ENCODE measurements at places on chromosomes 11 and 22.

DNA sequence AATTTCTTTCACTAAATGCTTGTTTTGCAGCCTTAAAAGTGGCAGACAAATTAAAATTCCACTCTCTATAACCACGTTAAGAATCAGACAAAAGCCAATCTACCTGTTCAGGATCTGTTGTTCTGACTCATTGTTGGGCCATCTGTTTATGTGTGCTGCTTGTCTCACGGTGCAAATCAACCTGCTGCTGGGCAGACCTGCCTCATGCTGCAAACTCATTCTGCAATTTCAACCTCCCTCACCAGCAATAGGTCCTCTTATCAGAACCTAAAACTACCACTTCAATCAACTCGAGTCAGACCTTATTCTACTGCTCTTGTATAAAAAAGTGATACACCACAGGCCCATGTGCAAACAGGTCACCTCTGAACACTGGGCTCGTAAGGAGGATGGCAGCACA, 75.1 kb downstream of the LARGE2 start:
- DNase-seq, result peak; percentile 68

DNA sequence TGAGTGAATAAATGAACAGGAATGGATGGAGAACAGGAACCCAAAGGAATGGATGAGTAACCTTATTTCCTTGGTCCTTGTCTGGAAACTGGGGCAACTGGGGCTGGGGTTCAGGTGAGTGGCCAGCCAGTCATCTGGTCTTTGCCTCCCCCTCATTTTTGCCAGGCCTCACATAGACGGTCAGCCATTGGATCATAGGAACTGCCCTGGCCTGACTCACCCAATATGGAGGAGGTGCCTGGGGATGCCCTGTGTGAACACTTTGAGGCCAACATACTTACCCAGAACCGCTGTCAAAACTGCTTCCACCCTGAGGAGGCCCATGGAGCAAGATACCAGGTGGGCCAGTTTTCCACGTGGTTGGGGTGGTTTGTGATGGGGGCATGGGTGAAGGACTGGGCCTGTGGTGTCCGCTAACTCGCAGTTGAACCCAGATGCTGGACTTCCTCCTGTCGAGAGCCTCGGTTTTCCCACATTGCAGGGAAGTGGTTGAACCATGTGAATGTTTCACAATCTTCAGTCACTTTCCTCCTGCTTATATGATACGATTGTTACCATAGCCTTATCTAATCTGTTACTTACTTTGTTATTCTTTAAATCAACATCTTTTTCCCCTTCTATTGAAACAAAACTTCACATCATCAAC, 4.4 kb downstream of the TRIOBP start:
- no peak for DNase-seq

- DNase-seq, result no peak
Observed at GRCh38 chr11:108859510-108859909, 194.6 kb downstream of the DDX10 start.

- DNase-seq, result peak; percentile 90
Observed at GRCh38 chr11:2092956-2093412, 46.2 kb downstream of the IGF2 start.

- no peak for DNase-seq
Observed at GRCh38 chr11:110242746-110243145, 53.7 kb downstream of the RDX start.

GRCh38 chr11:65210748-65211147, 29.0 kb downstream of the CAPN1 start:
- no peak for DNase-seq

DNA sequence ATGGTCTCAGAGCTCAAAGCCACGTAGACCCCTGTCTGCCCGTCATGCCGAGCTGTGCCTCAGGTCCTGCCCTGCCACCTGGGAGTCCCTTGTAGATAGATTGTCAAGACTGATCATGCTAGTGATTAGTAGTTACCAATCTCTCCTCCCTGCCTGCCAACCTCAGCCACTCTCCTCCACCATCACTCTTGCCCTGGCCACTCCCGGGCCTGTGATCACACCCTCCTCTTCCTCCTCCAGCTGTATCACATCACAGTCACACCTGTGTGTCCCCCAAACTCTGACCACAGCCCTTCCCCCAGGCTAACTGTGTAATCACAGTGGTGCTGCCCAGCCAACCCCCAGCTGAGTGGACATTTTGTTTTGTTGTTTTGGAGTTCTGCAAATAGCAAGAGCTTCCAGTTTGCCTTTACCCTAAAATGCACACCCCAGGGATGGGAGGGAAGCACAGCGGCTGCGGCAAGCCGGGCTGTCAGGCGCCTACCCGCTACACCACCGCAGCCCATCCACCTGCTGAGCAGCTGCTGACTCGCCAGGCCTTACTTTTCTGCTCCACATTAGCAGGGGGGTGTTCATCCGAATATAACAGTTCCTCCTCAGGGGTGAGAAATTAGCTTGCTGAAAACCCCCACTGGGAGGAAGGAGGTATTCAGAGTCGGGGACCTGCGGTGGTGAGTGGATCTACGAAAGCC, 45.8 kb downstream of the LRFN4 start:
- DNase-seq, result no peak

DNA sequence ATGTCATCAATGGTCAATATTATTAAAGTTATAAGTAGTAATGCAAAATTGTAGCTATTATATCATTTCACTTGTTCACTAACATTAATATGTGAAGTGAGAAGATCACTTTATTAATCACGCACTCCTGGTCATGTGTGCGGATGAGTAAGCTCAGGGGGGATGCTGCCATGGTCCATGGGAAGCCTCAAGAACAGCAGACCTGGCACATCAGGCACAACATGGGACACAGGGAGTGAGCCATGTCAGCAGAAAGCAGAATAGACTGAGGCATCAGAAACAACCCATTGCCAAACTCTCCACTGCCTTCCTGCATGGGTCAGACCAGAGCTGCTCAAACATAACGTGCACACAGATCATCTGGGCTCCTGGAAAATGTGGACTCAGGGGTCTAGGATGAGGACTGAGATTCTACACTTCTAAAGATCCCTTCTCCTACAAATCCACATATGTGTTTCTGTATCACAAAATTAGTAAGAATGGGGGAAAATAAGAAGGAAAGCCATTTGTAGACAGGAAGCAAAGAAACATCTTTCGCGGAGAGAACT, 63.8 kb upstream of the VPREB1 start:
- DNase-seq, result no peak

- no peak for DNase-seq
Observed at GRCh38 chr22:37302674-37303555, 20.6 kb downstream of the CYTH4 start.

DNA sequence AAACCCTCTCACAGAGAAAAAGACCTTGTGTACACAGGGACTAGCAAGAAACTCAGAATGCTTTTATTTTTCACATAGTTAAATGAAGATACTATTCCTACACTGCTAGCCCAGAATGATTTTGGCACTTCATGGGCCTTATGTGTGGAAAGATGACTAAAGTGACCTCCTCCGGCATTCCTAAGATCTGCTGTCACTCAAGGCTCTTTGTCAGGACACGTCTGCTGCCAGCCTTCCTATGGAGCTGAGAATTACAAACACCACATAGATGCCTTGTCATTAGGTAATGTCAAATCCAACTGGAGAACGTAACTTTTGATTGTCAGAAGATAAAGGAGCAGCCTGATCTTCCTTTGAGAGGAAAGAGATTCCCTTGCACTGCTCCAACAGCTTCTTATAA, 249.1 kb downstream of the FAT3 start:
- DNase-seq, result peak; percentile 94

GRCh38 chr11:93005239-93005638, 35.8 kb downstream of the MTNR1B start:
- peak; percentile 93 for DNase-seq

- peak; percentile 53 for DNase-seq
Observed at GRCh38 chr11:127943763-127944162, 643.6 kb downstream of the ETS1 start.

GRCh38 chr11:123314972-123315371, 115.1 kb upstream of the GRAMD1B start:
- no peak for DNase-seq

DNA sequence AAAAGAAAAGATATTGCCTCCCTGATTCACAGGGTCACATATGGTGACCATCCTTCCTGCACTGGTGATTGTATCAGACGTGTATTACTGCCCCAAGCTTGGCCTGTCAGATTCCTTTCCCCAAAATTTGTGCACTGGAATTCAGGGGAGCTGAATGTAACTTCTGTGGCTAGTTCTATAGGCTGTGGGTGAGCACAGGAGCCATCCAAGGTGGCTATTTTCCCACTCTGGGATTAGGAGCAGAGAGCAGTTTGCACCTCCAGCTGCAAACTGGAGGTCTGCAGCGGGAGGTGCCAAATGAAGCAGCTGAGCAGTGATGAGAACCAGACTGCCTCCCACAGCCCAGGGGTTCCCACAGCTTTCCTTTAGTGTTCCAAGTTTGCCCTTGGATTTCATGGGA, 124.2 kb upstream of the PITPNB start:
- DNase-seq, result no peak

DNA sequence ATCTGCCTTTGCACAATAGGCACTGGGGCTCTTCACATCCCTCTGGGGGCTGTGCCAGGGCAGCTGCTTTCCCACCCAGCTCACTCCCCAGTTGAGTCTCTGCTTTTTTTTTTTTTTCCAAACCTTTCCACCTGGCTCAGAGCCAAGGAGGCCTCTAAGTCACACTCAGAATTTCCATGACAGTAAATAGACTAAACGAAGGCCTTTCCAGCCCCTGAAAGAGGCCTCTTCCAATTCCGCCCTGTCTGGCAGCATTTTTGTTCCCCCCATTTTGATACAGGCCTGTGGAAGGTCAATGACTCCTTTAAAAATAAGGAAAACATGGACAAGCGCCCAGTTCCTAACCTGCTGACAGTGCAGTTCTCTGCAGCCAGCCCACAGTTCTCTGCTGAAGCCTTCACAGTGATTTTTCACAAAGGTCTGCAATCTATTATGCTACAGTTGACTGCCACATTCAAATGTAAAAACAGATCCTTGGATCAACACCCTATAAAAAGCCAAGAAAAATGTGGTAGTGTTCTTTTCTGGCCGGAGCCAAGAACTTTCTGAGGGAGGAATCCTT, 107.5 kb upstream of the SESN3 start:
- DNase-seq, result peak; percentile 37

- DNase-seq, result no peak
Observed at GRCh38 chr11:126358763-126359160, 3.3 kb downstream of the ST3GAL4 start.

GRCh38 chr11:63941901-63942300, 3.1 kb downstream of the NAA40 start:
- DNase-seq, result no peak

- peak; percentile 57 for DNase-seq
Observed at GRCh38 chr22:29073618-29074275, 912 bp downstream of the KREMEN1 start.

DNA sequence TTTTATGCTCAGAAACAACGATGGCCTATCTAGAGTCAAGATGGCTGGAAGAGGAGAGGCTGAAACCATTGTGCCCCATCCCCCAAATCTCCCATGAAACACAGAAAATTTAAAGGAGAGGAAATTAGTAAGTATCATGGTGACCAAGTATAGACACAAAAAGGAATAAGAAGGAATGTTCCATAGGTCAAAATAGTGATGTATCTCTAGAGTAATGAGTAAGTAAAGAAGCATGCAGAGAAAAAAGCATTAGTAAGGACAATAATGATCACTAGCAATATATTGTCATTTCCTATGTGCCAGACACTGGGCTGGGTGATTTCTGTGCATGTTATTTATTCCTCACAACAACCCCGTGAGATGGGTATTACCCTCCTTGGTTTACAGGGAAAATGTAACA, 2.6 kb upstream of the SLC22A24 start:
- no peak for DNase-seq

GRCh38 chr11:131486100-131486499, 115.7 kb downstream of the NTM start:
- no peak for DNase-seq

DNA sequence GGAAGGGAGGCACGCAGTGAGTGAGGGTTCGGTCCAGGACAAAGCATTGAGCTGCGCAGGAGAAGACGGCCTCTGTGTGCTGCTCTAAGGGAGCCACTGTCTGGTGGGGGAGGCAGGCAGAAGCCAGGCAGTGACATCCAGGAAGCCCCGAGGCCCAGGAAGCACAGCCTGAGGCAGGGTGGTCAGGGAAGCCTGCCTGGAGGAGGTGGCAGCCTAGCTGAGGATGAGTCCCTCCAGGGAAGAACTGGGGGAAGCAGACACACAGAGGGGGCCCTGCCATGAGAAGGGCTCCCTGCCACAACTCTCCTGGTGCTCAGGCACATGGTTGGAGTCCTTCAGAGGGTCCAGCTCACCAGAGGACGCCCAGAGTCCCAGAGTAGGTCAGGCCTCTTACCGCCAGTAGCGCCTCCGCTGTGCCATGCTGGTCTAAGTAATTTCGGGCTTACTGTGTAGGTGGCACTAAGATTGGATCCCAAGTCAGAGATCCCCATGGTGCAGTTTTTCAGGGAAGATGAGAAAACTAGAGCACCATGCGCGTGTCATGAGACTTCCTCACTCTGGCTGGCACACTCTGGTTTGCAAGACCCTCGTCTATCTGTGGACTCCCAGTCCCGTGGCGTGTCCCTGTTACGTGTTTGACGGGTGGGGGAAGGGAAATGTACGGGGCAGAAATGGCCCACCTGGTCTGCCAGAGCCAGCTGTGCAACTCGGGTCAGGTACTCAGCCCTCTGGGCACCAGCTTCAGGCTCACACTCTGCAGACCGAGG, 887.2 kb downstream of the BRD1 start:
- no peak for DNase-seq

- no peak for DNase-seq
Observed at GRCh38 chr11:44557464-44557863, 8.0 kb upstream of the CD82 start.

GRCh38 chr11:44527476-44527875, 38.0 kb upstream of the CD82 start:
- no peak for DNase-seq

- no peak for DNase-seq
Observed at GRCh38 chr22:30990690-30991089, 21.6 kb downstream of the TUG1 start.

- no peak for DNase-seq
Observed at GRCh38 chr11:116686866-116687265, 85.9 kb downstream of the BUD13 start.

GRCh38 chr22:39135092-39135896, 17.2 kb downstream of the CBX7 start:
- peak; percentile 42 for DNase-seq

DNA sequence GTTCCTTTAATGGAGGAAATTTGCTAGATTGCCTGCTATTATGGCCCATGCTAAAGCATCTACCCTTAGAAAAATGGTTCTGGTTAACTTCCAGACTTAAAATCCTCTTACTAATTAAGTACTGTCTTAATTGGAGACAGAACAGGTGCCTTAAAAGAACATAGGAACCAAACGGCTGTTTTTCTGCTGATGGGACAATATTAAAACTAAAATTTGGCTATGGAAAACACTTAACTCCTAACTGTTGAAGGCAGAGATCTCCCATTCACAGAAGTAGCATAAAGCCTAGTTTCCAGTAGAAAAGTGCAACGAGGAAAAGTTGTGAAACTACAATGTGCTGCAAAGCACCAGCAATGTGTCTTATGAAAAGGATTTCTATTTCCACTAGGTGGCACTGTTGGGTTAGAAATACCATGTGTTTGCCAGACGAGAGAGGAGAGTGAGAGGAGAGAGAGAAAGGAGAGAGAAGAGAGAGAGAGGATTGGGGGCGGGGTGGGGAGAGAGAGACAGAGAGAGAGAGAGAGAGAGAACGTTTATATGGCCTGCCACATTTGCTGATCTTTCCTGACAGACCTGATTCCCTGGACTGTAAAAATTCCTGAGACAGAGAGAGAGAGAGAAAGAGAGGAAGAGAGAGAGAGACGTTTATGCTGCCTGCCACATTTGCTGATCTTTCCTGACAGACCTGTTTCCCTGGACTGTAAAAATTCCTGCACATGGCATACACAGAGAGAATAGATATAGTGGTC, 51.5 kb downstream of the FAM181B start:
- peak; percentile 85 for DNase-seq

Data from epithelial cell of esophagus (primary cell).